ENCODE measurements at places on chromosomes 3 and 15. TPM values are rescaled to one million over a fixed set of nuclear protein-coding genes. Genes with fewer than 3 reads are reported as not detected.

LRTM1 gene
- total RNA-seq, result not detected

PLSCR5 gene
- not detected for total RNA-seq

LDHAL6B gene
- not detected for total RNA-seq

ARGFX gene
- not detected for total RNA-seq

DNA sequence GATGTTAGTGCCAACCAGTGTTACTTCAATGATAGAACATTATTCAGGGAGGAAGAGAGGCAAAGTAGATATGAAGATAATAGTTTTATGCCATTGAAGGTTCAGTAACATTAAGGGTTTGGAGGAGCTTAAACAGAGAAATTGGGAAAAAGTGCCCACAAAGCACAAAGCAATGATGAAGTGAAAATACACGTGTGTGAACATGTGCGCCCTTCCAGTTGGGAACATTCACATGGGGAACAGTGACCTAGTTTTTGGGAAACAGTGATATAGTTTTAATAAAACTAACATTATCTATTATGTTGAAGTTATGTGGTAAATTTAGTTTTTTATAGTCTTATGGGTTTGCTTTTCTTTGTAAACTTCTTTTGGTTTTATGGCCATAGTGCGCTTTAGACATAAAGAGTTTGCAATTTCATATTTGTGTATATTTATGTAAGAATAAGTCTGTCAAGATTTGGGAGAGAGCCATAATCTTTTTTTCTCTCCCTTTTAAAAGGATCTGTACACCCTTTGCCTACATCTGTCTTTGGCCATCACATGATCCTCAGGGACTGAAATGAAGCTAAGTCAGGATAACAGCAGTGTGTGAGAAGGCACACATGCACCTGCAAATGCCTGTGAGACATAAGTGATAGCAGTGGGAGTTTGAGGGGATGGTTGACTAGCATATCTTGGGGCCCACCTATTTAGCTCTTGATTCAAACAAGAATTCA is 450.3 kb upstream of the THRB start:
- no peak for DNase-seq

GRCh38 chr15:101506491-101506890 is 17.0 kb upstream of the PCSK6 start:
- no peak for DNase-seq

GRCh38 chr3:49469037-49469935 is 781 bp upstream of the DAG1 start:
- no peak for DNase-seq

GRCh38 chr15:64507293-64507802 is 47.0 kb downstream of the ZNF609 start:
- peak; percentile 64 for DNase-seq

- peak; percentile 42 for DNase-seq
These were observed 1.3 kb downstream of the BNIP2 start for GRCh38 chr15:59687836-59688235.

GRCh38 chr3:51721062-51721745 is 14.3 kb downstream of the GRM2 start:
- no peak for DNase-seq

DNA sequence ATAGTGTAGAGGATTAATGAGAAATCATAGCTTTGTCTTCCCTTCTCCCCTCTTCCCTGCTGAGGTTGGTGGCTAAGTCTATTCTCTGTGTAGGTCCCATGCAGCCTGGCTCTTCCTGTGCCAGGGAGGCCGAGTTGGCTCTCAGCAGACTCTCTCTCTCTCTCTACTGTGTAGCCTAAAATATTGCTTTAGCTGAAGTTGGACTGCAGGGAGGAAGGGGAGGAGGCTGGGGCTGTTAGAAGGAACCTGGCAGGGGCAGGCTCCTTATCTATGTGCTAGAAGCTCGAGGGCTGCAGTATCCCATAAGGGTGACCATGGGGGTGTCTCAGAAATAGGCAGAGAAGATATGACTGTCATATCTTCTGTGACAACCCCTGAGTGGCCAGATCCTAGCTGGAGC is 160.8 kb downstream of the EPHB1 start:
- DNase-seq, result no peak

- DNase-seq, result no peak
These were observed 89.9 kb upstream of the MEF2A start for GRCh38 chr15:99475754-99476412.

GRCh38 chr3:188287762-188288505 is 134.0 kb downstream of the LPP start:
- no peak for DNase-seq

Measured in activated CD8-positive, alpha-beta T cell treated with anti-CD3 and anti-CD28 coated beads for 36 hours (primary cell).